ENCODE measurements at places on chromosomes 1 and 21. TPM values are rescaled to one million over a fixed set of nuclear protein-coding genes. Genes with fewer than 3 reads are reported as not detected.

The SAMSN1 gene
- total RNA-seq, result 103 TPM

The CYP4Z1 gene
- total RNA-seq, result not detected

The NCAM2 gene
- not detected for total RNA-seq

The WNT2B gene
- total RNA-seq, result not detected

The GORAB gene
- total RNA-seq, result 11.0 TPM

The DIRAS3 gene
- not detected for total RNA-seq

The HHIPL2 gene
- 0.18 TPM for total RNA-seq

The TRIM67 gene
- total RNA-seq, result not detected

The SRGAP2 gene
- total RNA-seq, result 98.2 TPM

The OPRD1 gene
- not detected for total RNA-seq

The HPDL gene
- total RNA-seq, result 16.8 TPM

The RNF207 gene
- 1.6 TPM for total RNA-seq

The FAM151A gene
- total RNA-seq, result not detected

The PITHD1 gene
- 67.9 TPM for total RNA-seq

The S1PR1 gene
- total RNA-seq, result 76.5 TPM

The RRAGC gene
- total RNA-seq, result 14.3 TPM

The CRNN gene
- not detected for total RNA-seq

The SLC45A3 gene
- total RNA-seq, result 0.21 TPM

The B3GALT6 gene
- total RNA-seq, result 21.2 TPM

Measured in activated CD8-positive, alpha-beta T cell treated with anti-CD3 and anti-CD28 coated beads, Interleukin-2, amount 10 ng/mL, durations not matched to agents 7 days and 5 days (primary cell).